ENCODE measurements at places on chromosomes 4 and X.

DNA sequence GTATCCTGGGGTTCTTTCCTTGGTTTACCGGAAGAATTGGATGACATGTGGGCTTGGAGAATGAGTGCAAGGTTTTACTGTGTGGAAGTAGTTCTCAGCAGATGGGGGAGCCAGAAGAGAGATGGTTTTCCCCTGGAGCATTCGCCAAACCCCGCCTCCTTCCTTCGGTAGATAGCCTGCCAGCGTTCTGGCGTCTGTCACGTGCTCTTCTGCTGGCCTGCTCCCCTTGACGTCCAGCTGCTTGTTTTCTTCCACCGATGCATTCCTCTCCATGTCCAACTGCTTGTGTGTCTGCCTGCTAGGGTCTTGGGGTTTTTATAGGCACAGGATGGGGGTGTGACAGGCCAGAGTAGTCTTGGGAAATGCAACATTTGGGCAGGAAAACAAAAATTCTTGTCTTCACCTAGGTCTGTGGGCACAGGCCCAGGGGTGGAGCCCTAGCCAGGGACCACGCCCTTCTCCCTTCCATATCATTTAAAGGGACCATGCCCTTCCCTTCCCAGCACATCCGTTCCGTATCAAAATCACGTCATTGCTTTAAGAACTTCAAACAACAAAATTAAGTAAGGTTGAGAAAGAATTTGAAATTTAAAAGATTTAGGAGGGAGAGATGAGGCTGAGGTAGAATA is 538.7 kb upstream of the SMIM31 start:
- no peak for DNase-seq

- DNase-seq, result no peak
Measured at GRCh38 chr4:183986291-183986970, 81.3 kb downstream of the STOX2 start.

DNA sequence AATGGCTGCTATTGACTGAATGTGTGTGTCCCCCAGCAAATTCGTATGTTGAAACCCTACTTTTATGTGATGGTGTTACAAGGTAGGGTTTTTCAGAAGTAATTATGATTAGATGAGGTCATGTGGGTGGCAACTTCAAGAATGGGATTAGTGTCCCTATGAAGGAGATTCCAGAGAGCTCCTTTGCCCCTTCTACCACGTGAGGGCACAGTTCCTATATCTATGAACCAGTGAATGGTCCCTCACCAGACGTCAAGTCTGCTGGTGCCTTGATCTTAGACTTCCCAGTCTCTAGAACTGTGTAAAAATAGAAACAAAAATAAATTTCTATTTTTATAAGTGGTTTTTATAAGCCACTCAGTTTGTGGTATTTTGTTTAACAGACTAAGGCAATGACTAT is 1137.6 kb upstream of the IGFBP7 start:
- no peak for DNase-seq

- DNase-seq, result no peak
Measured at GRCh38 chr4:15758294-15758693, 19.8 kb upstream of the CD38 start.

GRCh38 chr4:4677556-4678522 is 136.0 kb upstream of the STX18 start:
- DNase-seq, result no peak

DNA sequence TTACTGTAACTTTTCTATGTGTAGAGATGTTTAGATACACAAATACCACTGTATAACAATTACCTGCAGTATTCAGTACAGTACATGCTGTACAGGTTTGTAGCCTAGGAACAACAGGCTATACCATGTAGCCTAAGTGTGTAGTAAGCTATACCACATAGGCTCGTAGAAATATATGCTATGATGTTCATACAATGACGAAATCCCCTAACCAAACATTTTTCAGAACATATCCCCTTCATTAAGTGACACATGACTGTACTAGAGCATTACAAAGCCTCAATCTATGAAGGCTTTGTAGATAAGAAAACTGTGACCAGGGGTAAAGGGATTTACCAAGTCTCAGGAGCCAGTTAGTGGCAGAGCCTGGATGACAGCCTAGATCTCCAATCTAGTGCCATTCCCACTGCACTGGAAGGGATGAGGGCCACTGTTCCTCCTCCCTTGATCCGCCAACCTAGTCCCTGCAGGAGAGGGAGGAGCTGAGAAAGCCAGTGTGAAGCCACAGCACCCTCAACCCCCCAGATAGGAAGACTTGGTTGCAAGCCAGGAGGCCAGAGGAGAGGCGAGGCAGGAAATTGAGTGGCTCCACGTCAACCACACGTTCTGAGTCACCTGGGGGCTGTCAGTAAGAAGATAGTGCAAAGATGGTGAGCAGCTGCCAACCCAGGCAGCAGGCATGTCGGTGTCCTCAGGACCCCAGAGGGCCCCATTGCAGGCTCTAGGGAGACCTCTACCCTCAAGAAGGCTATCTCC is 227.7 kb downstream of the BCOR start:
- DNase-seq, result peak; percentile 44

- DNase-seq, result no peak
Measured at GRCh38 chr4:62474802-62475201, 1274.7 kb downstream of the ADGRL3 start.

GRCh38 chrX:56783996-56784620 is 55.1 kb downstream of the NBDY start:
- no peak for DNase-seq

DNA sequence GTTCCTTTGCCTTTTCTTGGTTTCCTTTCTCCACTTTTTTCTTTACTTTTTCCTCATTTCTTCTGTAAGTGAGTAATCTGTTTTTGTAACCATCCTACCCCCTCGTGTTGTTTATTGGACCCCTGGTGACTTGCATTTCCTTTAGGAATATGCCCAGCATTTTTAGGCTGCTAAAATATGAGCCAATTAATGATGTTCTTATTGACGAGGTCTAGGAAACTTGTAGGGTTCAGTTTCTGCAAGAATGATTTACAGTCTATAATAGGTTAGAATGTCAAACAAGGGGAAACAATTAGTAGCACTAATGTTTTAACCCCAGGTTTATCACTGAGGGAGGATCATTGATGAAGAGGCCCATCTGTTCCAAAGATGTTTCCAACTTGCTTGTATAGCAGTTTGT is 79.0 kb downstream of the CPE start:
- DNase-seq, result no peak

DNA sequence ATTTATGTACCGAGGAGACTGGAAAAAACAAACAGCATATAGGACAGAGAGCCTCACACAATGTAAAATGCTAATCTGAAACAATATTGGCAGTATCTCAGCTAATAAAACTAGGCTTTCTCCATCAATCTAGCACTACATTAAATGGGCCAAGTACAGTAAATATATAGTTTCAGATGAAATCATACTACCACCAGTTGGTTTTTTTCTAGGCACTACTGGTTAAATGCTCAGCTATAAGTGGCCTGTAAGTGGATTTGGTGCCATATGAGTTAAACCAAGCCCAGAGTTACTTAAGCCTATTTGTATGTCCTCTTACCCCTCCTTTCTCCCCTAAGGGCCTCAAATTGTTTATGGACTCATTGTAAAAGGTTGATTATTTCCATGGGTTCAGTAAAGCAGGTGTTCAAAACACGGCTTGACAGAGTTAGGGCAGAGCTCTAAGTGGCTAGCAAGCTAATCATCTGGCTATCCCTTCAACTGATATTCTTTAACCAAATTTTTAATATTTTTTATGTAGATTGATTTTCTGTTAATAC is 57.5 kb downstream of the FAM13A start:
- DNase-seq, result no peak

DNA sequence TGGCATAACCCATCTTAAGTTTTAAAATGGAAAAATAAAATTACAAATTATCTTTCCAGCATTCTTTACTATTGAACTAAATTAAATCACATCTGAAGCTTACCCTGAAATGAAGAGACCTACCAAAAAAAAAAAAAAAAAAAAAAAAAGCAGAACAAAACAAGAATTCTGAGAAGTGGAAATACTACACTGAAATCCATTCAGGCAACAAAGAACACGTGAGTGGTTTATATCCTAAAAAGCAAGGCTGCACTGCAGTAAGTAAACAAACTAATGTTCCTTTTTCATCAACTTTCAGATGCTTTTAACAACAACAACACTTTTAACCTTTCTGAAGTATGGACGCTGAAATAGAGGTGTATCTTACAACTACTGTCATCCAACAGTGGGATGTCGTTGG is 7.5 kb downstream of the FRYL start:
- DNase-seq, result no peak

DNA sequence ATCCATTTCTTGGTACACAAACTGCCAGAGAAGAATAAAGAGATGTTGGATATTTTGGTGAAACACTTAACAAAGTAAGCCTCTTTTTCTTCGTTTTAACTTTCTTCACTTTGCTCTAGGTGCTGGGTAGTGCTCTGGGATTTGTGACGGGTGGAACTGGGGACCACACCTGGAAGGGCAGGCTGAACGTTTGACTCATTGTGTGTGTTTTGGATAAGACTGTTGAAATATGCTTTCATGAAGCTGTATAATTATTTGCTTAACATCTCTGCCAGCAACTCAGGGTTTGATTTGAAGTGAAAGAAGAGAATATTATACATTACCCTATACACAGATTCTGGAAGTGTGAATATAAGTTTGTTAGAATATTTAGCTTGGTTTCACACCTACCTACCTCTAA is 233.2 kb downstream of the ARHGAP10 start:
- no peak for DNase-seq
